ENCODE measurements at places on chromosomes 16 and 17.

- no peaks in the 10 kb centered on the region for H3K27me3 ChIP-seq
- no peak overlapping the region for H3K27ac ChIP-seq
- DNase-seq: no peak
Observed at GRCh38 chr17:57624386-57624785, 120.7 kb downstream of the CCDC182 start.

DNA sequence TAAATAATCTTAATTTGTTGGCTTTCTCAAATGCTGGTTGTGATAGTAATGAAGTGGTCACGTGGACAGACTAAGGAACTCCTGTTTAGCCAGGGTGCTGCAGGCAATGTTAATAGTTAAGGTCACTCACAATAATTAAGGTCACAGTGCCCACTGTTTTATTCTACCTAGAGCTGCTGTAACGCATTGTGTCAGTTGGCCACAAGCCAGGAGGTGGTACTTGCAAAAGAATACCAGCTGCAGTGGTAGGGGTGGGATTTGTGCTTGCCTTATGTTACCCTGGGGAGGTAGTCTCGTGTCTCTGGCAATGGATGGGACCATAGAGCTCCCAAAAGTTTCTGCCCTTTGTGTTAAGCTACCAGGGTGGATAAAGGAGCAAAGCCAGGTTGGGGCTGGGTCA is 969.1 kb upstream of the CDH8 start:
- no peaks in the 10 kb centered on the region for H3K4me1 ChIP-seq
- no peaks in the 10 kb centered on the region for H3K27me3 ChIP-seq
- no peak for DNase-seq

DNA sequence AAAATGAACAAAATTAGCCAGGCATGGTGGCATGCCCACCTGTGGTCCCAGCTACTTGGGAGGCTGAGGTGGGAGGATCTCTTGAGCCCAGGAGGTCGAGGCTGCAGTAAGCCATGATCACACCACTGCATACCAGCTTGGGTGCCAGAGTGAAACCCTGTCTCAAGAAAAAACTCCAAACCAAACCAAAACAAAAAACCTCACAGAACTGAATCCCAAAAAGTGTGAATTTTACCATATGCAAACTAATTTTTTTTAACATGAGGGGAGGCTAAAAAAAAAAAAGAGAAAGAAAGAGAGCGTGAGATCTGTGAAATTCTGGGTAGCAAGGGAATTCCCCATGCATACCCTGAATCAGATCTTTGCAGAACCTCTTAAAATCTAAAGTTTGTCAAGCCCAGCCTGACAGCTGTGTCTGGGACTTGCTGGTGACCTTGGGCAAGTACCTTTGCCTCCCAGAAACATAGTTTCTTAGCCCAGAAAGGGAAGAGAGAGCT is 17.1 kb upstream of the CDH1 start:
- no peak for DNase-seq
- H3K4me1 ChIP-seq: no peaks in the 10 kb centered on the region
- H3K4me3 ChIP-seq: no peak overlapping the region
- no peaks in the 10 kb centered on the region for H3K36me3 ChIP-seq
- H3K27ac ChIP-seq: no peak overlapping the region

GRCh38 chr16:78583441-78583840 is 484.0 kb downstream of the WWOX start:
- H3K4me3 ChIP-seq: no peak overlapping the region
- H3K27me3 ChIP-seq: no peaks in the 10 kb centered on the region
- no peaks in the 10 kb centered on the region for H3K4me1 ChIP-seq

GRCh38 chr17:395179-395578 is 42.6 kb upstream of the RPH3AL start:
- H3K27ac ChIP-seq: no peak overlapping the region
- no peaks in the 10 kb centered on the region for H3K27me3 ChIP-seq
- no peak overlapping the region for H3K4me3 ChIP-seq
- H3K36me3 ChIP-seq: no peaks in the 10 kb centered on the region
- no peak for DNase-seq
- no peaks in the 10 kb centered on the region for H3K4me1 ChIP-seq

GRCh38 chr16:49556249-49556605 is 182.6 kb downstream of the C16orf78 start:
- H3K4me3 ChIP-seq: no peak overlapping the region
- no peaks in the 10 kb centered on the region for H3K36me3 ChIP-seq
- no peaks in the 10 kb centered on the region for H3K27me3 ChIP-seq
- DNase-seq: no peak
- H3K4me1 ChIP-seq: no peaks in the 10 kb centered on the region
- no peak overlapping the region for H3K27ac ChIP-seq

- no peak overlapping the region for H3K27ac ChIP-seq
- no peaks in the 10 kb centered on the region for H3K27me3 ChIP-seq
- DNase-seq: no peak
- H3K4me1 ChIP-seq: no peaks in the 10 kb centered on the region
- no peaks in the 10 kb centered on the region for H3K36me3 ChIP-seq
Observed at GRCh38 chr17:36000732-36001109, 632 bp downstream of the CCL15 start.

GRCh38 chr17:27628376-27628775 is 2.6 kb upstream of the LGALS9 start:
- H3K27ac ChIP-seq: no peak overlapping the region
- no peak overlapping the region for H3K4me3 ChIP-seq
- H3K36me3 ChIP-seq: no peaks in the 10 kb centered on the region
- no peaks in the 10 kb centered on the region for H3K27me3 ChIP-seq
- no peak for DNase-seq
- H3K4me1 ChIP-seq: peaks cover 19% of the 10 kb centered on the region

Measured in effector memory CD4-positive, alpha-beta T cell (primary cell).